ENCODE measurements at places on chromosomes 5 and 9.

DNA sequence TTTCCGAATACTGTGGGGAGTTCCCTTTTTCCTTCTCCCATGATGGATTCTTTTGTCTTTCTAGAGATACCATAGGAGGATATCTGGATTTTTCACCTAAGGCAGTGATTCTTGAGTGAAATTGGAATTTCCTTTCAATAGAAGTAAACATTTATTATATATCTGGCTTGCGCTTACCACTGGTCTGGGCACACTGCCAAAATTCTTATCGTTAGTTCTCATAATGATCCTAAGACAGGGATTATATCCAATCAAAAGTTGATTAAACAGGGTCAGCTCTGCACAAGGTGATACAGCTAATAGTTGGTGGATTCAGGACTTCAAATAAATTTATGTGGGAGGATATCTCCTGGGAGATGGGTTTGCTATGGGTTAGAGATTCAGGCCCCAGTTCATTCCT lies 9.6 kb downstream of the TLE4 start:
- no peak for DNase-seq

DNA sequence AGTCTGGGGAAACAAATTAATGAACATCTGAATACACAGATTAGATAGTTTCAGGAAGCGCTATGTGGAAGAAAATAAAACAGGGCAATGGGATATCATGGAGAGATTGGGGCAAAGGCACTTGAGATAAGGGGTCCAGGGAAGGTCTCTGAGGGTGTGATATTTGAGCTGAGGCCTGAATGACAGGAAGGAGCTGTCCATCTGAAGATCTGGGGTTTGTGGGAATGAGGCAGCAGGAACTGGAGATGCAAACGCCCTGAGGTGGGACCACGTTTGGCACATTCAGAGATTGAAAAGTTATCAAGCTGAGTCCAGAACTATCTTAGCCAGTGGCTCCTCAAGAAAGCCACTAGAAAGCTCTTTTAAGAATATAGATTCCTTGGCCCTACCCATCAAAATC lies 8.7 kb upstream of the DAB2IP start:
- no peak for DNase-seq

GRCh38 chr5:103894882-103895281 lies 332.3 kb upstream of the NUDT12 start:
- DNase-seq, result no peak

DNA sequence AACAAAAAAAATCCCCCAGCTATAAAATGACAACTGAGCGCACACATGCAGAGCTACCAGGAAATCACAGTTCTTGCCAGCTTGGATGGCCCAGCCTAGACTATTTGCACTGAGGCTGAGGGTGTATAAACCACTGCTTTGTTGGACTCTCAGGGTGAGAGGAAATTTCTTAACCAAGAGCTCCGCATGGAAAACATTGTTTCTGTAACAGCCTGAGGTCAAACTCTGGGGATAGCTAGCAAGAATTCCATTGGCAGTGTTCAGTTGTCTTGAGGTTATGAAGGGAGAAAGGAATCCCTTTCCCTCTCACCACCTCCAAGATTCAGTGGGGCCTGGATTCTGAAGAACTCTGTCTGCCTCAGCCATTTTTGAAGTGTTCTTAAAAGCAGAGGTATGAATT lies 360.0 kb downstream of the OSTF1 start:
- DNase-seq, result no peak

- no peak for DNase-seq
These were observed 10.9 kb upstream of the PHYHD1 start for GRCh38 chr9:128909859-128910258.

DNA sequence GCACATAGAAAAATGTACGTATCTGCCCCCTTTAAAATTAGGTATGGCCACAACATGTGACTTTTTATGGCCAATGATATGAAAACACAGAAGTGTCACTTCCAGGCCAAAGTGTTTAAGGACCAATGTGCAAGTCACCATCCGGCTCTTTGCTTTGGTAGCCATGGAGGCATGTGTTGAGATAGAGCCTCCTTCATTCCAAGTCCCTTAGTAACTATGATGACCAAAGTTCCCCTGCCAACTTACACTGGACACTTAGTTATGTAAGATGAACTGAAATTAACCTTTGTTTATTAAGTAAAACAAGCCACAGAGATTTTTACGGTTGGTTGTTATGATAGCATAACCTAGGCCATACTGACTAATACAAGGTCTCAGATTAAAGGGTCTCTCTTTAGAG lies 51.0 kb downstream of the FBN2 start:
- DNase-seq, result no peak

GRCh38 chr5:75361310-75361709 lies 24.3 kb downstream of the HMGCR start:
- no peak for DNase-seq

DNA sequence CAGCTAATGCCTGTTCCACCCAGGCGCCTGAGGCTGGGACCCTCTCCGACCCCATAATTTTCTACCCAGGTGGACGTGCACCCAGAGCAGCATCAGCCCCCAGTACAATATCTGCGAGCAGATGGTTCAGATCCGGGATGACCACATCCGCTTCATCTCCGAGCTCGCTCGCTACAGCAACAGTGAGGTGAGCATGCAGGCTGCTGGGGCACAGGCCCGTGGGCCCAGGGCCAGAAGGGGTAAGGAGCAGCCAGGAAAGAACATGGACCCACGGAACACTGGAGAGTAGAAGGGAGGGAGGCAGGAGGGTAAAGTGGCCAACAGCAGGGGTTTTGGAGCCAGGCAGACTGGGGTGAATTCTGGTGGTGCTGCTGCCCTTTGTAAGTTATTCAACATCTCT lies 45.7 kb downstream of the CYFIP2 start:
- DNase-seq, result no peak

- no peak for DNase-seq
These were observed 66.3 kb downstream of the RCL1 start for GRCh38 chr9:4859035-4859434.

DNA sequence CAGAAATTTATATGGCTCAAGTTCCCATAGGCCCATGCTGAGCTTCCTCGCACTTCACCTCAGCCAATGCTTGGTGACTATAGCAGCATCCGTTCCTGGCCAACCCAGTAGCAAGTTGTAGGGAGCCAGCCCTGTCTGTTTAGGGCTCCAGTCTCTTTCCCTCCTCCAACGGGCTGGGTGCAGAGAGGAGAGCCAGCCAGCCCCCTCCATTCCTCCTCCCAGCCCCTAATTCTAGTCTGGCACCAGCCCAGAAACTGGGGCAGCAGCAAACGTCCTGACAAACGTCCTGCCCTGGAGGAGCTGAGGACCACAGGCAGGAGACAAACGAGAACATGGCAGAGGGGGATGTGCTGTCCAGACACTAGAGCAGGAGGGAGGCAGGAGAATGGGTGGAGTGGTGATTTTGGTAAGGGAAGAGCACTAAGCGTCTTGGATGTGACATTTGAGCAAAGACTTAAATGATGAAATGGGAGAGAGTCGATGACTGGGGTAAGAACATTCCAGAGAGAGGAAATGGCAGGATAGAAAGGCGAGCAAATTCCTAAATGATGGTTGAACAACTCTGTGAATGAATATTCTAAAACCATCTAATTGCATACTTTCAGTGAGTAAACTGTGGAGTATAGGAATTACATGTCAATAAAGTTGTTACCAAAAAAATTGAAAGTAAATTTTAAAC lies 222.5 kb upstream of the DAPK1 start:
- DNase-seq, result no peak

- no peak for DNase-seq
These were observed 92.4 kb downstream of the NFIB start for GRCh38 chr9:14221558-14221957.
